Right renal cortex interstitium (tissue), 3 donors: ENCODE measurements at places on chromosomes 6 and 20.

DNA sequence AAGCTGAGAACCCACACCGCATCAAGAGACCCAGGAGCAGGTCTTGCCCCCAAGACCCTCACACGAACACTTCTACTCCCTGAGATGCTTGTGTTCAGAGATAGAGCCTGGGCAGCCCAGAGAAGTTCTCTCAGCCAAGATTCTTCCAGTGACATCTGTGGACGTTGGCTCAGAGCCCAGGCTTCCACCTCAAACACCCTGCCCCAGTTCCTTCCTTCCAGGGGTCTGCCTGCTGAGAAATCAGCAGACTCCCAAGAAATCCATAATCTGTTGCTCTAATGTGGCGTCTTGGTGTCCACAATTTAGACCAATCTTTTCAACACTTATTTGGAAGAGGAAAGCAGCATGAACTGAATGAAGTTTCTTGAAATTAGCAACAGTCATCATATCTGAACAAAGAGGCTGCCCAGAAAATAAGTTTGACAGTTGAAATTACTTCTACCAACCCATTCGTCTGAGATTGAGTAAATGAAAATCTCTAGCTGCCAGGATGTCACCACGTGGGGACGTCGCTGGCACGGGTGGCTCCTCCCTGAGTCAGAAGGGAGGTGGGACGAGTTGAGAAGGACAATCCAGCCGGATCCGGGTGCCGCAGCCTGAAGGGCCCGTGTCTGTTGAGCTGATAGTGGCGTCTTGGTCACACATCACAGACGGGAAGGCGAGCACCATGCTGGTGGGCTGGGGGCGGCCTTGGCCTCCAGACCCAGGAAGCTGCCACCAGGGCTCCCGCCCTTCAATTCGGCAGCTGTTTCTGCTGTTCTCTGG, 400.9 kb downstream of the TAF4 start:
- no peak for DNase-seq

- no peak for DNase-seq
Measured at GRCh38 chr20:61955668-61956395, 109.8 kb downstream of the TAF4 start.

DNA sequence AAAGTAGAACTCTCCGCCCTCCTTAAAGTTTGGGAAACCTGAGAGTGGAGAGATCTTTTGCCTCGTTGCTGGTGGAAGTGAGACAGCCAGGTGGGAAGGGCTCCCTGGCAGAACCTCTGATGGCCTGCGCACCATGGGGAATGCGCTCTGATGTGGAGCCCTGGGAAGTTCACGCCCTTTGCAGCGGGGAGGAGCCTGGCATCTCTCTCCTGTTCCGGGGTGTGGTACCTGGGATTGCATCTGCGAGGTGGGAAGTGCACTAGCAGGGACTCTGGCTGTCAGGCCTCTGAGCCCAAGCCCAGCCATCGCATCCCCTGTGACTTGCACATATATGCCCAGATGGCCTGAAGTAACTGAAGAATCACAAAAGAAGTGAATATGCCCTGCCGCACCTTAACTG, 159.8 kb downstream of the AKAP7 start:
- DNase-seq = no peak

DNA sequence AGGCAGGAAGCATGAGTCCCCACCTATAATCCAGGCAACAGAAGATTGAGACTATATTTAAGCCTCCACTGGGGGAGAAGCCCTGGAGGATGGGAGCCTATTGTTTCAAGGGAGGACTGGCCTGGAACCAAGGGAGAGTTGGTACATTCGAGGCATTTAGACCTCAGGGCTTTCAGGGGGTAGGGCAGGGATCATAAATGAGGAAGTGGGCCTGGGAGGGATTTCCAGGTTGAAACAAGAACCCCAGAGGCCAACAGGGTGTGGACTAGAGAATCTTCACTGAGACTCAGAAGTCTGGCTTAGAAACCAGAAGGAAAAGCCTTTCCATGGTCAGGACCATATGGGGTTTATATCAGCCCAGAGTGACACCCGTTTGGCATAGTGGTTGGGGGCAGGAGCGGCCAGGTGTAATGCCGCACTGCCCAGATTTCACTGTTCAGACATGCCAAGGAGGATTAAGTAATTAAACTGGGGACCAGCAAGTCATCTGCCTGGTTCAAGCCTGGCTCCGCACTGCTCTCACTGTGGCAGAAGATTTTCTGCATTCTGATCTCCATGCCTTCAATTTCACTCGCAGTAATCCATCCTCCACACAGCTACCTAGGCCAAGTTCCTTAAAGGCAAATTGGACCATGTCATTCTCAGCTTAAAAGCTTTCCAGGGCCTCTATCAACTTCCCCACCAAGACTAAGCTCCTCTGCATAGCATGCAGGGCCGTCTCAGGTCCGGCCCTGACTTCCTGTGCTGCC, 17.8 kb downstream of the LRFN2 start:
- DNase-seq = no peak

DNA sequence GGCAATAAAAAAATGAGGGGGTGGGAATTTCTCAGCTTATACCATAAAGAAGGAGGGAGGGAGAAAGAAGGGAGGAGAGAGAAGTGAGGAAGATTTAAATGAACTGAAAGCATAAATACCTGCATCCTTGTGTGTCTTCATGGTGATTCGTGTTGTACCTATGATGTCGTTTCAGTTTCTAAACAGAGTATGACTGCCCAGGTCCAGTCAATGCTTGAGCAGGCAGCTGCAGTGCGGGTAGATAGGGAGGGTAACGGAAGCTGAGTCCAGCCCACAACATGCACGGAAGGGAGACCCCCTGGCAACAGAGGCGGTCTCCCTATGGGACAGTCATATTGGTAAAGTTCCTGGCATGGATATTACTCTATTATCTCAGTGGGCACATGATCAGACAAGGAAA, 184.5 kb downstream of the KIF16B start:
- no peak for DNase-seq

- DNase-seq = no peak
Measured at GRCh38 chr6:109944448-109944847, 33.7 kb upstream of the GPR6 start.
